A172 (cell line): ENCODE measurements at places on chromosomes 12 and 14. TPM values are rescaled to one million over a fixed set of nuclear protein-coding genes. Genes with fewer than 3 reads are reported as not detected.

DNA sequence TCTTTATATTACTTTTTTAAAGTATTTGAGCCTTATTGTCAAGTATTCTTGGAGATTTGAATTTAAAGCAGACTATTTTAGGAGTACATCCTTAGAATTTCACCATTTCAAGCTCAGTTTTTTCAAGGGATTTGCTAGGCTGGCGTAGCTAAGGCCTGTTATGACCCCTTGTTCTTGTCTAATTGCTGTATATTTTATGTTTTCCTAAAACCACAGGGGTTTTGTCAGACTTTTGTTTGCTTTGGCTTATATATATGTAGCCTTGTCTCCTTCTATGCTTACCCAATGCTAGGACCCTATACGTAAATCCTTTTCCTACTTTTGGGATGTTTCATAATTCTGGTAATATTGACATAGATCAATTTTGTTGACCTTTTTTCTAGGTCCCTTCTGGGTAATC is 147.0 kb upstream of the SYT10 start:
- no peak for DNase-seq

GRCh38 chr14:70078329-70078728 is 110.4 kb downstream of the SLC8A3 start:
- DNase-seq: no peak

DNA sequence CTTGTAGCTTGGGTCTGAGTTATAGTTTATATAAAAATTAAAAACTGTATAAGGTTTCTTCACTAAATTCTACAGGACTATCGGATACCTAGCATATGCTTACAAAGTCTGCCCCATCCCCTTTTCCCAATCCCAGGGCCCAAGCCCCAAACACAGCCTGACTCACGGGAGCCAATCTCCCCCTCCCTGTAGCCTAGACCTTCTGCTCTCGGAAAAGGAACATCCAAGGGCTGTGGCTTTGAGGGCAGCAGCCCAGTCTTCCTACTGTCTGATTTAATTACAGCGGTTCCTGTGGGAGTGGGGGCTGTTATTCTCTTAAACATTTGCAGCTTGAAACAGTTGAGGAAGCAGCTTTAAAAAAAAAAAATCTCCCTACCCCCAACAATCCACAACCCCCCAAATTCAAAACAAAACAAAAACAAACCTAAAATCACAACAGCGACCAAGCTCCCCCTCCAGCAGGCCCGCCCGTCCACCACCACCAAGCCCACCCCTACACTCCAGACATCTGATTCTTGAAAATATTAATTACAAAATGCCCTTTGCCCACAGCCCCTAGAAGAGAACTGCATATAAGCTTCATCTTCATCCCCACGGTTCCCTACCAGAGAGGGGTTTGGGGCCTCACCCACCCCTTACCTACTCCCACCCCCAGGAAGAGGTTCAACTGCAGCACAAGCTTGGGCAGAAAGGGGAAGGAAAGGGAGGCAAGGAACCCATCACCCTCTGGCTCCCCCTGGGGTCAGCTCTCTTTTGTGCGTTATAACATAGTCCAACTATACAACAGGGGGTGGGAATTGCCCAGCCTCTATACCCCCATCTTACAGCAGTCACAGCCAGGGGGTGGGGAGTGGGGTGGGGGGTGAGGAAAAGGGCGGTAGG is 1.1 kb upstream of the PRKAG1 start:
- peak; percentile 35 for DNase-seq

NPFF gene
- not detected in 2 replicates for total RNA-seq

DNA sequence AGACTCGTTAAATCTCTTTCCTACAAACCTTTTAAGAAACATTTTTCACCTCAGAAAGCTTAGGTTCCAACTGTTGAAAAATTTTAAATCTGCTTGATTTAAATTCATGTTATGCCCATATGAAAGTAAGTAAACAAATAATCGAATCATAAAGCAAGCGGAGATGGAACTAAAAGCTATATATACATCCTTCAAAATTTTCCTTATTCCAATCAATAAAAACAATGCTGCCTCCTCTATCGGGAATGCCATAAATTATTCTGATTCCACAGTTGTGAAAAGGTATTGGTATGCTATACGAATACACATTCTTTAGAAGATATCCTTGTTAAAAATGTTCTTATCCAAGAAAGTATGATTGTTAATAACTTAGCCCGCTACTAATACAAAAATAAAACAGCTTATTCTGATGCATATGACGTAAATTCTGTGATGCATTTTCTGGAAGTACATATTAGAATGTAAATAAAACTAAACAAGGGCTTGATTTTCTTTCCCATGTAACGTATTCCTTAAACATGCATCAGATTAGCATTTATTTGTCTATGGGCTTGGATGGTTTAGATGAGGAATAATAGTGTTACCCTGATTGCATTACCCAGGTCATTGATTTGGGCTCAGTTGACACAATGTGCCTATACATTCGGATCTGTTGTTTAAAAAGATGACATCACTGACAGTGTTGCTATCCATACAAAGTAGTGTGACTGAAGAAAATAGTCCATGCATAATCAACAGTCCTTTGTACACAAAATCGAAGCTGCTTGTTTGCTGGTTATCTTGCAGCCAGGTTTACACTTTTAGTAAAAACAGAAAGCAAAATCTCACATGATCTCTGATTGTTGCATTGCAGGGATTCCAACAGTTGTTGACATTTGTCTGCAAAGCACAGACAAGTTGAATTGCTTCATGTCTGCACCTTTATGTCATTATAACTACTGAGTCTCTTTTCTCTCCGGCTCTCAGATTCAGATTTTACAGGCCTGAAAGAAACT is 656 bp upstream of the DTD2 start:
- DNase-seq: no peak

DNA sequence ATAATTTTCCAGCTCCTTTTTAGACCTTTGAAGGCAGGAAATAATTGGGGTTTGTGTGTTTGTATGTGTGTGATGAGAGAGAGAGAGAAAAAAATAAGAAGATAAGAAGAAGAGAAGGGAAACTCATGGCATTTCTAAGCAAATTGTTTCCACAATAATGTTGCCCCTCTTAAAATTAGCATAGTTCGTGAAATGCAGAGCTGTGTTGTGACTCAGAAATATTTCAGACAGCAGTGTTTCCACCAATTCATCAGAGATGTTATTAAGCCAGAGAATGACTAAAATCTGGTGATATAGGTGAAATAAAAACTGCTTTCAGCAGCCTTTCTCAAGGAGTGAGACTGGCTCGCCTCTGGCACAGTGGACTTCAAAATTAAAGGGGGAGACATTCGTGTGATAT is 65.9 kb upstream of the ARHGAP5 start:
- DNase-seq: no peak

DNA sequence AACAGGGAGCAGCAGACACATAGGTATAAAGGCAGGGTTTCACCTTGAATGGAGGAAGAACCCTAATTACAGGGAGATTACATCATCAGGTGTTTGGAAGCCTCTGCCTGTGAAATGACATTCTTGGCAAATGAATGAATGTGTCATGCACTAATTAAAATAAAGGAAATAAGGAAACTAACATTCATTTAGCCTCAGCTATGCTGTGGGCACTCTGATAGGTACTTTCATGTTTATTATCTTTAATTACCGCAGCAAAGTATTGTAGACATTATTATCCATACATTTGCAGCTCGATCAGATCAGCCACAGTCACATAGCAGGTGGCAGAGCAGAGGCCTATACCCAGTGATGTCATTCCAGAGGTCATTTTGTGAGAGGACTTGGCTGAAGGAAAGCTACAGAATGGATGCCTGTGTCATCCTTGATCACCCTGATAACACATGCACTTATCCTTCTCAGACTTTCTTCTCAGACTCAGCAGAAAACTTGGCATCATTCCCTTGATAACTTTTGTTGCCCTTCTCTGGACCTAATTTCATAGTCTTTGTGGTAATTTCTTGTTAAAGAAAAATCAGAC is 18.4 kb downstream of the ZNF664 start:
- peak; percentile 10 for DNase-seq

EXOC3L4 gene
- total RNA-seq: 3.7 and 8.2 TPM in 2 replicates

- DNase-seq: no peak
Measured at GRCh38 chr14:56115976-56116893, 2.0 kb upstream of the PELI2 start.

CYP46A1 gene
- total RNA-seq: 0.12 and 0.96 TPM in 2 replicates

RPL10L gene
- total RNA-seq: not detected in 2 replicates

DNAH10 gene
- total RNA-seq: 0.09 and 1.1 TPM in 2 replicates
